ENCODE measurements at places on chromosomes 7 and 10. TPM values are rescaled to one million over a fixed set of nuclear protein-coding genes. Genes with fewer than 3 reads are reported as not detected.
A peak's percentile ranks its signal among the peaks of the same experiment; 100 is the strongest.

The SAP25 gene
- total RNA-seq = 9.2 TPM

DNA sequence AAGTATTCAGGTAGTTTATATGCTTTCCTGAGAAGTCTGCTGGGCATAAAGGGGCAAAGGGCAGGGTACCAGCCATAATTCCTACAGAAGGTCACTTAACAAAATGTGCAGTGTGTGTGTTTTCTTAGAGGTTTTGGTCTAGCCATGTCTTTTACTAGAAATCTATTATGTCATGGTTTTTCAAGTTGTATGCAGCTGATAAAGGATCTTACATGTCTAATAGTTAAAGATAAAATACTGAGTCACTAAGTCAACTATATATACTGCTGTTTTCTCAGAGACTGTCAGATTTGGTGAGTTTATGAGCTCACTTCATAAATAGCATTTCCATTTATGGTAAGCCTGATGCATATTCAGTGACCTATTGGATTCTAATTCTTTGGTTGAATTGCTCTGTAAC, 7.7 kb downstream of the CASP2 start:
- no peak for DNase-seq

The C10orf67 gene
- 0.07 TPM for total RNA-seq

The GRM8 gene
- not detected for total RNA-seq

DNA sequence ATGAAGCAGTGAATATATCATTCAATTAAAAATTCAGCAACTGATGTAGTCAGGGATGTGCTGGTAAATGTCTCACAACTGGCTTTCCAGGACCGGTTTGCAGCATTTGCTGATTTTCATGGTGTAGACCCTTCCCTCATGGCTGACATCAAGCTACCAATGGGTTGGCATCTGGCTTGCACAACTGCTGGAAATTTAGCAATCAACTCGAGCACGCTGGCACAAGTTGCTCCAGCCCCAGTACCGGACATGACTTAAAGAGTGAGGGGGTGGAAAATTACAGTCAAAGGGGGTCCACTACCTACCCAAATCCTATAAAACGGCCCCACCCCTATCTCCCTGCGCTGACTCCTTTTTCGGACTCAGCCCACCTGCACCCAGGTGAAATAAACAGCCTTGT, 198.4 kb upstream of the NRP1 start:
- no peak for DNase-seq

The PLEKHS1 gene
- total RNA-seq = not detected

DNA sequence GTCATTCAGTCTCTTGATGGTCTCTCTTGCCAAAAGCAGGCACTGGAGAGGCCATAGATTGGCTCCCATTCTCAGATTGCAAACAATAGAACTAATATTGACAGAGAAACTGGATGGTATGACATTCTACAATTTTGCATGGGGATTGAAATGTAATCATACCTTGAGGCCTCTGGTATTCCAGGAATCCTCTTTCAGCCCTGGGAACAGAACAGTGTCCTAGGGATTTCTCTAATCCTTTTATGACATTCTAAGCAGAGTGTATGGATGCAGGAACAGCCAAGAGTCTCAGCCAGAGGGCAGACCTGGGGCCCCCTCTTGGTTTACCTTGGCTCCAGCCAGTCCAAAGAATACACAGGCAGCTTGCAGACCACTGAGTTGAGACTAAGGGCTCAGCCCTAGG, 206.4 kb downstream of the KCNMA1 start:
- DNase-seq = no peak

GRCh38 chr7:87511510-87511909, 36.0 kb upstream of the ABCB4 start:
- DNase-seq = peak; percentile 33

DNA sequence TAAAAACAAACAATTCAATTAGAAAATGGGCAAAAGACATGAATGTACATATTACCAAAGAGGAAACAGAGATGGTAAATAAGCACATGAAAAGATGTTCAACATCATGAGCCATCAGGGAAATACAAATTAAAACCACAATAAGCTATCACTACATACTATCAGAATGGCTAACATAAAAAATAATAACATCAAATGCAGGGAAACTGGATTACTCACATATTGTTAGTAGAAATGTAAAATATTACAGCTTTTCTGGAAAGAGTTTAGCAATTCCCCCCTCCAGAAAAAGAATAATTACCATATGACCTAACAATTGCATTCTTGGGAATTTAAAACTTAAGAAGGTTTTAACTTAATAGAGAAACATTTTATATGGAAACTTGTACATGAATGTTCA, 232.9 kb upstream of the MTPN start:
- DNase-seq = no peak

DNA sequence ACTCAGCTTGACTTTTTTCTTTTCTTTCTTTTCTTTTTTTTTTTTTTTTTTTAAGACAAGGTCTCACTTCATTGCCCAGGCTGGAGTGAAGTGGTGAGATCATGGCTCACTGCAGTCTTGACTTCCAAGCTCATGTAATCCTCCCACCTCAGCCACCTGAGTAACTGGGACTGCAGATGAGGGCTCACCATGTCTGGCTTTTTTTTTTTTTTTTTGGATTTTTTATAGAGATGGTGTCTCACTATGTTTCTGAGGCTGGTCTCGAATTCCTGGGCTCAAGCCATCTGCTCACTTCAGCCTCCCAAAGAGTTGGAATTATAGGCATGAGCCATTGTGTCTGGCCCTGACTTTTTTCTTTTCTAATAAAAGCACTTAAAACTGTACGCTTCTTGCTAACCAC, 358.2 kb upstream of the IGFBP3 start:
- DNase-seq = no peak

GRCh38 chr7:93862651-93863050, 27.9 kb downstream of the TFPI2 start:
- no peak for DNase-seq

DNA sequence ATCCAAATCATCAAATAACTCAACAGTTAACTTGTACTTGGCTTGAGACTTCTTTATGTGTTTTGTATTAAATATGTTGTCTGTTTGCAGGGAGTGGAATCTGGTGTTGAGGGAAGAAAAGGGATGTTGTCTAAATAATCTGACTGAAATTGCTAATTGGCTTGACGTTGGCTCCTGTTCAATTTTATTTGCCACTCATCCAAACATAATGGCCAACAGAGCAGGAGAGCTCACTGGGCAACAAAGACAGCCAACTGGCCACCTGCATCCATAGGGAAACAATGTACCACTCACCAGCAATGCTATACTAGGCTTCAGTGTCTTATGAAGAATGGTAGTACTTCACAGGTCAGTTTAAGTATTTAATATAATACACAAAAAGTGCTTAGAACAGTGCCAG, 80.5 kb downstream of the FAM13C start:
- DNase-seq = no peak

DNA sequence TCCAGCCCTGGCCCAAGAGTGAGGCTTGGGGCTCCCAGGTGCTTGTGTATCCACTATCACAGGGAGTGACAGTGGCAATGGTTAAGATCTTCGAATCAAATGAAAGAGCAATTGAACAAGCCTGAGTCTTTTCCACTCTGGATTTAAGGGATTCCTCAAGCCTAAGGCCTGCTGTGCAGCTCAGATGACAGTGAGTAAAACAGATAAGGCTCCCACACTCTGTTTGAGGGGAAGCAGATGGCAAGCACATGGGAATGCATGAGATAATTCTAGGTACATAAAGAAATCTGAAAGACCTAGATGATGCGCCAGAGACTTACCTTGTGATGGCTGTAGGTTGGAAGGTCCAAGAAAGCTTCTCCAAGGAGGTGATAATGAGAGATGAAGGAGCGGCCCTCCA, 95.0 kb downstream of the LRRC18 start:
- DNase-seq = peak; percentile 40

GRCh38 chr7:128201067-128201689, 39.9 kb upstream of the LEP start:
- DNase-seq = no peak

DNA sequence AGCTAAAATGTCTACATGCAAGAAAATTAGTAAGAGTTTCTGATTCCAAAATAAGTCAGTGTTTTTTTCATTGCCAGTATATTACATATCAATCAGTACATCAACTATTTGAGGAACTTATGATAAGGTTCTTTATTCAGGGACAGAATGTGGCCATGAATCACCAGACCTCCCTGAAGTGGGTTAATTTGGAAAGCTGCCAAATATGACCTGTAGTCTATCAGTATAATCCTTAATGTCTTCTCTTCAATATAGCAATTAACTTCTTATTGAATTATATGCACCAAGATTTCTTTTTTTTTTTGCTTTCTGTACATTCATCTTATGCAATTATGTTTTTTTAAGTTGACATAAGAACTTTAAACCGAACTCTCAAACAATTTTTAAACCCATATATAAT, 714.5 kb upstream of the POT1 start:
- DNase-seq = no peak

GRCh38 chr10:97701438-97702069, 12.0 kb upstream of the MARVELD1 start:
- peak; percentile 89 for DNase-seq

DNA sequence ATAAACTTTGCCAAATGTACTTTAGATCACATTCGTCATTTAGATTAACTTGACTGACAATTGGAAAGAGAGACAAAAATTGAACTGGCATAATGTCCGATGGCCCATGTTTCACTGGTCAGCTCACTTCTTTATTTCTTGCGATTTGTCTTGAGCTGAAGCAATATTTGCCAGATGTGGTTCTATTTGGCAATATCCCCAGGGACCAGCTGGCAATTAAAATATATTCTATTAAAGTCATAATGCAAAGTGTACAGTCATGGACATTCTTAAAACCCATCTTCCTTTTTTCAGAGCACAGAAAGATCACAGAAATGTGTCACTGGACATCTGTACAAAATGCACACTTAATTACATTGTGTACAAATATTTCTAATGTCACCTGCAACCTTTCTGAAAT, 26.3 kb downstream of the NEBL start:
- DNase-seq = no peak

DNA sequence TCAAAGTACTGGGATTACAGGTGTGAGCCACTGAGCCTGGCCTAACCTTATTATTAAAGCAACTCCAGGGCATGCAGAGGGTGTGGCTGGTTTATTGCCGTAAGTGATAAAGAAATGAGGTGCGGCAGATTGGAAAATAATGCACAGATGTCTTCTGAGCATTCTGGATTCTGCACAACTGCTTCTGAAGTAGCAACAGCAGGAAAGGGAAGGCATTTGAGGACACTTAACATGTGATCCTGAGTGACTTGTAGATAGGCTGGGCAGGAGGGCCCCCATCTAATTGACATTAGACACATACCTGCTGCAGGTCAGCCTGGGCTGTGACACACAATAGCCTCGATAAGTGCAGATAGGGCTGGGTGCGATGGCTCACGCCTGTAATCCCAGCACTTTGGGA, 5.6 kb downstream of the RHBDD2 start:
- DNase-seq = no peak

- peak; percentile 91 for DNase-seq
Observed at GRCh38 chr7:73717991-73718405, 1.5 kb downstream of the STX1A start.

The DRGX gene
- not detected for total RNA-seq

- no peak for DNase-seq
Observed at GRCh38 chr10:30422151-30422695, 11.8 kb upstream of the MAP3K8 start.

The RBP4 gene
- not detected for total RNA-seq

GRCh38 chr10:29802171-29802570, 167.4 kb upstream of the SVIL start:
- DNase-seq = no peak

DNA sequence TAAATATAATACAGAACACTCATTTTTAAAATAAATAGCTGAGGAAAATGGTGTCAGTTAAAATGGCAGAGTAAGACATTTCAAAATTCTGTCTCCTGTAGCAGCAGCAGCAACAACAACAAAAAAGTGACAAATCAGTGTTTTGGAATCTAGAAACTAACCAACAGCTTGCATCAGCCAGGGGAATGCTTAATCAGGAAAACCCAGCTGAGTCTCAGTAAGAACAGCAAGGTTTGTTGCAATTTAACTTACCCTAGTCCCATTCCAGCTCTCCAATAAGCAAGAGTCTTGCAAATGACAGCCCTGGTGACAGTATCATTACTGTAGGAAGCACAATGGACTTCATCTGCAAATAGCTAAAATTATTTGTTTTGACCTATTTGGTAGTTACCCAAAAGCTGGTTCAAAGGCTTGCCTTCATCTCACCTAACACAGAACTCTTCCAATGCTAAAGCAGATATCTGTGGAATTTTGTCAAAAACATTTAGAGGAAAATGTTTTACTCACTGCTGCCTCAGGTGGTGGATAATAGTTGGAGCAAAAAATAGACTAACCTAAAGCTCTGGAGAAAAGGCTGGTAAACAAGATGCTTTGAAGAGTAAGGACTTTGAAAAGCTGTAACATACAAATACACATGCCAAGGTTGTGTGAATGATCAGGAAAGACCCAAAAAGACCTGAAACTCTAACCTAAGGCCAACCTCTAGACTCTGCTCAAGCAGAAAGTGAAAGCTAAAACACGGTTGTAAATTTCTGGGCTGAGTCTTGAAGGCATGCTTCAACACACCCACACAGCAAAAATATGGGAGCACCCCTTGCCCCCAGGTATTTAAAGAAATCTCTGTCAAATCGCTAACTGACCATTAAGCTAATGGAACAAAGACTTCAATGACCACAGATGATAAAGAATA, 9.9 kb upstream of the ARHGAP22 start:
- DNase-seq = no peak
